Fibroblast of lung (primary cell): ENCODE measurements at places on chromosomes 16 and 17. TPM values are rescaled to one million over a fixed set of nuclear protein-coding genes. Genes with fewer than 3 reads are reported as not detected.

Gene FGF11
- 0.33 and 1.3 TPM in 2 replicates for total RNA-seq

Gene ZNF287
- total RNA-seq, result 5.4 and 6.6 TPM in 2 replicates

Gene RAP1GAP2
- 0.33 and 0.51 TPM in 2 replicates for total RNA-seq

Gene FBXW10
- under 0.01 and 0.17 TPM in 2 replicates for total RNA-seq

Gene PRSS22
- 0.17 TPM in 1 of 2 replicates, not detected in the other for total RNA-seq

Gene MKS1
- total RNA-seq, result 13.1 and 17.8 TPM in 2 replicates

Gene SDK2
- under 0.01 and 0.26 TPM in 2 replicates for total RNA-seq

Gene HOXB1
- not detected in 2 replicates for total RNA-seq

Gene PLEKHH3
- 19.3 and 24.6 TPM in 2 replicates for total RNA-seq

Gene PLCD3
- total RNA-seq, result 39.3 and 59.8 TPM in 2 replicates

Gene NPIPA1
- 80.4 and 140 TPM in 2 replicates for total RNA-seq

Gene TRPV2
- total RNA-seq, result 56.2 and 74.5 TPM in 2 replicates

Gene MAF
- 26.7 and 27.7 TPM in 2 replicates for total RNA-seq

Gene GP1BA
- not detected in 2 replicates for total RNA-seq

Gene KRTAP4-4
- total RNA-seq, result not detected in 2 replicates
